ENCODE measurements at places on chromosomes 3 and 15. TPM values are rescaled to one million over a fixed set of nuclear protein-coding genes. Genes with fewer than 3 reads are reported as not detected.

- no peak for ATAC-seq
These were observed 20.7 kb downstream of the CRYGS start for GRCh38 chr3:186523434-186523833.

- no peak for ATAC-seq
These were observed 13.0 kb upstream of the RAMAC start for GRCh38 chr15:82972990-82973389.

DNA sequence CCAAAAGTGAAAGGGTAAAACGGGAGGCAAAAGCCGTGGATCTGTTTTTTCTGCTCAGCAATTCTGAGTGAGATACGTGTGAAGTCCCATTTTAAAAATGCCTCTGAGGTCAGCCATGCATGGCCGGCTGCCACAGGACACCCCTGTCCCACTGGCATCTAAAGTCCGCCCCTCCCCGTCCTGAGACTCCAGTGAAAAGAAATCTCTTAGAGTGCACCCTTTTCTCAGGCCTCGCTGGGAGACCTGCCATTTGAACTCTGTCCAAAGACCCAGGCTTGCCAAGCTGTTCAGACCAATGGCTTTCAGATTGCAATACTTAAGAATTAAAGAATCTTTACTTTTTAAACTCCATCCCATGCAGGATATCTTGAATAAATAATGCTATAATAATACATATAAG lies 61.0 kb upstream of the SLC24A5 start:
- no peak for ATAC-seq

DNA sequence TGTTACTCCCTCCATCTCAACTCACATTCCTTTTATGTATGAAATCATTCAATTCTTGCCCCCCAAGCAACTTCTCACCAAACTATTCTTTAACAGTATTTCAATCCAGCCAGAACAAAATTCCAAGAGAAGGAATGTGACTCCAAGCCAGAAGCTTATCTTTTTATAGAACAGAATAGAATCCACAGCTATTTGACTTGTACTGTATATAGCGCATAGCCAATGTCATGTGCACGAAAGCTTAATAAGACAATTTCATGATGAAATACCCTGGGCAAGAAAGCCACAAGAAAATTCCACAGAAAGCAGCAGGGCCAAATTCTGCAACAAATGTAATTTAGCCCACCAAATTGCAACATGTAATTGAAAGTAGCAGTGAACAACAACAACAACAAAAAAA lies 127.6 kb upstream of the UBE2E2 start:
- no peak for ATAC-seq

DNA sequence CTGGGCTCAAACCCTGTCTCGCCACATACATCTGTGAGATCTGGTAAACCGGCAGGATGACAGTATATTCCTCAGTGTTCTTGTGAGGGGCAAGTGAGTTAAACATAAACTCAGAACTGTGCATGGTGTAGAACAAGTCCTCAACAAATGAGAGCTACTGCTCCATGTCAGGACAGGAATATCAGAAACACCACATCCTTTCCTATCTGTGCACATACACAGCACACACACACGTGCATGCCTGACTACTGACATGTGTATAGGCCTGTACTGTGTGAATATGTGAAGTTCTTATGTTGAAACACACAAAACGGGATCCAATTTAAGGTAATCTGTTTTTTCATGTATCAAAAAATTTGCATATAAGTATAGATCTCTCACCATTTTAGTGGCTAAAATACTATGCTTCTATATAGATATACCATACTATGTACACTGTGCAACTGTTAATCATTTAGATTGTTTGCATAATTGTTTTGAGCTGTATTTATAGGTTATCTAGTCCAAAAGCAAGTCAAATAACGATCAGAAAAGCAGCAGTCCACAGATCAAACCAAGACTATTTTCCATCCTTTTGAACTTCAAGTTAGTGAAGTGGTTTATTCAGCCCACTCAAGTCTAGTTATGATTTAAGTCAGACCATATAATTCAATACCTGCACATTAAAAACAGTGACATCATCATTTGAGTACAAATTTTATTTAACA lies 44.8 kb downstream of the CCR4 start:
- ATAC-seq, result peak; percentile 20

DNA sequence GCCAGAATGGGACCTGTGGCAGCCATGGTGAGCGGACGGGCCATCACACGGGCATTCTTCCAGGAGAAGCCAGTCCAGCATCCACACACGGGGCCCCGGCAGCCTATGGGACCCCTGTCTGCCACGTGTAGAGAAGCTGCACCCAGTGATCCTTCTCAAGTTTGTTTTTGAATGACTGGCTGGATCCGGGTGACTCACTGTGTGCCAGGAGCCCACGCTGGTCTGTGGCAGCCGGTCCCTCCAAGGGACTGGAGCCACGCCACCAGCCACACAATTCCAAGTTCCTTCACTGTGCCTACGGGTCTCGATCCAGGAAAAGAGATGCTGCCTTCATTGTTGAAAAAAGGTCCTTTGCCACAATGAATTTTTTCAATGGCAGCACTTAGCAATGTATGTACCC lies 58.1 kb downstream of the ATP10A start:
- ATAC-seq, result no peak

DNA sequence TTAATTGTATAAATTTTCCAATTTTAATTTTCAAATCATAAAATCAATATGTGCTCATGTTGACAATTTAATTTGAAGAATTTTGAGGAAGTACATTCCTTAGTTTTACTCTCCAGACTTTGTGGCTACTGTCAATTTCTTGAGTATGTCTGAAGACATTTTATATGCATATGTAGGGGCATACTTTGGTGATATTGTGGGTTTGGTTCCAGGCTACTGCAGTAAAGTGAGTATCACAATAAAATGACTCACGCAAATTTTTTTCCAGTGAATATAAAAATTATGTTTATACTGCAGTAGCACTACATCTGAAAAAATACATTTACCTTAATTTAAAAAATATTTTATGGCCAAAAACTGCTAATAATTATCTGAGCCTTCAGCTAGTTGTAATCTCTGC lies 123.2 kb upstream of the PLCL2 start:
- ATAC-seq, result no peak

GRCh38 chr15:60699845-60700244 lies 220.9 kb upstream of the ICE2 start:
- no peak for ATAC-seq

GRCh38 chr15:59224474-59224873 lies 17.8 kb downstream of the LDHAL6B start:
- ATAC-seq, result no peak

- ATAC-seq, result no peak
These were observed 163.9 kb downstream of the RPLP1 start for GRCh38 chr15:69616558-69616957.

DNA sequence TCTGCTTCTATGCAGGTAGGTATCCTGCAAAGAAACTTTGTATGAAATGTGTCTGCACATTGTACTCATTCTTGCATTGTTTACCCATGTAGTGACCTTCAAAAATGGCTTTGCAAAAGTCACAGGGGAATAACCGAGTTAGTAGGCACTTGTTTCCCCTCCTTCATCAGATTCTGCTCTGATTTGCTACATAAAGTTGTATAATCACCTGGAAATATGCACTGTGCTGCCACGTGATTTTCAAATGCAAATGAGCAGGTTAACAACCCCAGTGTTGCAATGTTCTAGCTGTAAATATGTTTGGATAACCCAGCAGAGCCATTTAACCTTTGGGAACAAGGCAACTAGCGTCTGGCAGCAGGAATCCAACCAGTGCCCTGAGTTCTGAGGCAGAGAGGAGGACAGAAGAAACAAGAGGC lies at the start of gene KNG1:
Gene KNG1, plus strand, starts transcription at position 321 of the 419 bp plus-strand sequence. CDS start 184 bp downstream, outside the sequence.
- no peak for ATAC-seq

DNA sequence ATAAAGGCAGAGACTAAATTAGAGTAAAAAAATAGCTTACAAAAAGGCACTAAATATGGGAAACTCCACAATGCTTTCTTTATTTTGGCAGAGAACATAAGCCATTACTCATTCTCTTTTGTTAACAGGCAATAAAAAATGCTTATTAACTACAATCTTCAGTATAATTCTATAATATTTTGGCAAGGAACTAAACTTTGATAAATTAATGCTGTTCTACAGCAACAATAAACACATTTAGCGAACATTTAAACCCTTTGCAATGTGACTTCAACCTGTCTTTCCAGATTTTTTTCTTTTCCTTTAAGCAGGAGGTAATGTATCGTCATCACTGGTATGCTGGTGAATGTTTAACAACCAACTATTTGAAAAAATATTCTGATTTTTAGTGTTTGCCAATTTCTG lies 42.2 kb upstream of the POU1F1 start:
- no peak for ATAC-seq

DNA sequence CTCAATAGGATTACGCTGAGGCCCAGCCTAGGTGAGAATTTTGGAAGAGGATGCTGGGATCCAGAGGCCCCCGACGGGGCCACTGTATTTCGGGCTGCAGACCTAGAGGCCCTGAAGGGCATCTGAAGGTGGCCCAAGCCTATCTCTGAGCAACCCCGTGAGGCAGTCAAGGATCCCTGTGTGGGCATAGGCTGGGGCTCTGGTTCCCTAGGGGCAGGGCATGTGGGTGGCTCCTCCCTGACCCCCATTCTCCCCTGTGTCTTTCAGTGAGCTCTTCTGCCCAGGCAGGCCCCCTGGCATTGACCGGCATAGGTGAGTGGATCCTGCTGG lies 216.0 kb downstream of the SNRPN start:
- ATAC-seq, result no peak

- ATAC-seq, result no peak
These were observed 462.0 kb downstream of the PDCD6IP start for GRCh38 chr3:34260271-34261000.

- ATAC-seq, result no peak
These were observed 105.4 kb downstream of the PTPRG start for GRCh38 chr3:61666615-61667330.

DNA sequence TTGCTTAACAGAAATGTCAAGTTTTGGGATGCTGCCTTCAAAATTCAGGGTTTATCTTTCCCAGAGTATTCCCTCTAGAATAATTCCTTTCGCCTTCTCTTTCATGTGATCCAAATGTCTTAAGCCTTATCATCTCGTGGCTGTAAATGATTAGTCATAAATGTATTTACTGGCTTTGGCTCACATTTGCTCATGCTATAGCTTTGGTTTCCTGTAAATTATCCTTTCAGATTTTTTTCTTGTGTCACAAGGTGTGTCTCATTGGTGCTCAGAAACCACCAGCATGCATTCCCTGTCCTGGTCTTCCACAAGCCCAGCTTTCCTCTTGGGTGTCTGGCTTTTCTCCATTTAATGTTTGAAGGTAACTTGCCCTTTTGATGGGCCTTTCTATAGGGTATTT lies 692.7 kb upstream of the ALCAM start:
- ATAC-seq, result no peak

DNA sequence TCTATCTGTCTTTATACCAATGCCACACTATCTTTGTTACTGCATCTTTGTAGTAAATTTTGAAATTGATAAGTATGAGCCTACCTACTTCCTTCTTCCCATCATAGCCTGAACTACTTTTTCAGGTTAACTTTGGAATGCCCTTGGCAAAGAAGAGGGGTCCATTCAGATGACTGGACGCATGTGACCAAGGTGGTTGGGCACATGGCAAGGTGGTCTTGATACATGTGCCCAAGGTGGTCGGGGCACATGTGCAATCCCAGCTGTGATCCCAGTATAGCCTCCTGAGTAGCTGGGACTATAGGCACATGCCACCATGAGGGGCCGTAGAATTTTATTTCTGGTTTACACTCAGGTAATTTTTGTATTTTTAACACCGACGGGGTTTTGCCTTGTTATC lies 330.2 kb downstream of the GABRB3 start:
- no peak for ATAC-seq

- no peak for ATAC-seq
These were observed 606.9 kb downstream of the MCTP2 start for GRCh38 chr15:94838281-94838680.

- no peak for ATAC-seq
These were observed 41.8 kb downstream of the GRK7 start for GRCh38 chr3:141804778-141805639.

- ATAC-seq, result no peak
These were observed 63.8 kb downstream of the GJD2 start for GRCh38 chr15:34691034-34691433.

DNA sequence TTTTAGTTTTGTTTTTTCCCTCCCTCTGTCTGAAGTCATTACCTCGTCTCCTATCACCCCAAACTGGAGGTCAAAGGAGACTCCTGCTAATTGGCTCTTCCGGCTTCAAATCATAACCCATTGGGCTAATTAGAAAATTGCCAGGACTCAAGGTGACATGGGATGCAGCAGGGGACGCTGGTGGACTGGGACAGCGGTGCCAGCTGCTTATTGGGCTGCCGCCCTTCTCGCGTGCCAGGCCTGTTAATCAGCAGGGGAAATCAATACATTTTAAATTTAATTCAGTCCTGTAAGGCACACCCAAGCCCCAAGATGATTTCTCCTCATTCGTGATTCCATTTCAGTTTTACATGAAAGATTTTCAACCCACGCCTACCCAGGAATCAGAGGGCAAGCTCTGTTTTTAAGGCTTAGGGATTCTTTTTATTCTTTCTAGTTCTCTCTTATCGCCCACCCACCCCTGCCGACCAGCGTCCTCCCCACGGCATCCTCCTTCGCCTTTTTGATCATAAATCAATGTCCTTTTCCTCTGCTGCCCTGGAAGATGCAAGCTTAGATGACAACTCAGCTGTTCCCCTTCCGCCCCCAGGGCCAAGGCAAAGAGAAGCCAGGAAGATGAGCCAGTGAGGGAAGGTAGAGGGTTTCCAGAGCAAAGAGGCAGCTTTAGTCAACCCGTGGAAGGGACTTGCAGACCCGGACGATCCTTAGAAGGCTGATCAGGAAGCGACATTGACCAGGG lies 329.6 kb downstream of the UACA start:
- ATAC-seq, result no peak

GRCh38 chr15:45704329-45705249 lies 69.8 kb downstream of the SQOR start:
- peak; percentile 48 for ATAC-seq

DNA sequence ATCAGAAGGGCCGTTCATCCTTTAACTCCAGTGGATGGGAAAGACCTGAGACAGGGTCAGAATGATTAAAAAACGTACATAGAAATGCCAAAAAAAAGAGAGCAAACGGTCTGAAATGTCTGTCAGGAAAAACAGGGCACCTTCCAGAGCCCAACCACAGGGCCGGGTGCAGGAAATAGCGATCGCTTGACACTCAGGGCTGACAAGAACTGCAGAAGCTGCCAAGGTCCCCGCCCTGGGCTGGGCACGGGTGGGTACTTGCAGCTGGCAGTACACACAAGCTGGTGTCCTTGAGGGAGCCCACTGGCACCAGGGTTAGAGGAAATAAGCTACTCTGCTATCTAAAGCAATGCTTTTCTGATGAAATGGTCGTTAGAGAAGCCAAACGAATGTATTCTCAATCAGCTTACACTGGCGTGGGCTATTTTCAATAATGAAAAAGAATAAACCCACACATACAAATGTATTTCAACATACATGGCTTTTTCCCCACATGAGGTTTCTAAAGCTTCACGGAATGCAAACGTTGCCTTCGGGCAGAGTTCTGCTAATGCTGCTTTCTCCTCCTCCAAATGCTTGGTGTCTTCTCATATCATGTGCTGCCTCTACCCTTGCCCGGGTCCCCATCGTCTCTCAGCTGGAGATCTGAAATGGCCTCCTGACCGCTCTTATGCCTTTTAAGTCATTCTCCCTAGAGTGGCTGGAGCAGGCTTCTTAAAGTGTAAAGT lies 15.6 kb downstream of the FRMD4B start:
- ATAC-seq, result no peak

The CYP1A2 gene
- total RNA-seq, result not detected

The ZFAND6 gene
- 35.2 TPM for total RNA-seq

The CFAP44 gene
- 8.3 TPM for total RNA-seq

The GRAMD2A gene
- total RNA-seq, result 0.50 TPM

The ITGB5 gene
- total RNA-seq, result 1.1 TPM

The CTXND1 gene
- total RNA-seq, result not detected

The ACY1 gene
- total RNA-seq, result 49.9 TPM

The LDHAL6B gene
- total RNA-seq, result not detected
